ENCODE measurements at places on chromosomes 3 and 15. TPM values are rescaled to one million over a fixed set of nuclear protein-coding genes. Genes with fewer than 3 reads are reported as not detected.

EBLN2 gene
- total RNA-seq: 7.4 TPM

TMCO5A gene
- not detected for total RNA-seq

CX3CR1 gene
- 2.7 TPM for total RNA-seq

IQCF2 gene
- not detected for total RNA-seq

CAND2 gene
- 1.2 TPM for total RNA-seq

FBXO40 gene
- total RNA-seq: not detected

PATL2 gene
- total RNA-seq: 50.8 TPM

DAG1 gene
- 10.3 TPM for total RNA-seq

GRIP2 gene
- 0.07 TPM for total RNA-seq

CSPG5 gene
- 0.30 TPM for total RNA-seq

CLRN1 gene
- not detected for total RNA-seq

ACY1 gene
- total RNA-seq: 42.4 TPM

NDN gene
- 1.5 TPM for total RNA-seq

NAA80 gene
- 19.5 TPM for total RNA-seq

MUSTN1 gene
- 1.3 TPM for total RNA-seq

SKIC8 gene
- total RNA-seq: 31.3 TPM

ECE2 gene
- total RNA-seq: not detected

BNC1 gene
- not detected for total RNA-seq

NR2E3 gene
- total RNA-seq: not detected

CPN2 gene
- total RNA-seq: not detected

FAM227B gene
- total RNA-seq: 4.1 TPM

ARPIN gene
- total RNA-seq: not detected

GPR149 gene
- total RNA-seq: not detected

COL6A5 gene
- not detected for total RNA-seq

AMT gene
- total RNA-seq: 7.5 TPM

TMEM212 gene
- not detected for total RNA-seq

PHLDB2 gene
- total RNA-seq: 1.1 TPM

SAMD7 gene
- not detected for total RNA-seq
